Stimulated activated CD8-positive, alpha-beta memory T cell treated with anti-CD3 and anti-CD28 coated beads, Interleukin-4, amount 100 ng/mL, for 1 hour (primary cell): ENCODE measurements at places on chromosomes 7 and 10.

GRCh38 chr10:29525762-29526161 is 109.0 kb downstream of the SVIL start:
- no peak for DNase-seq

DNA sequence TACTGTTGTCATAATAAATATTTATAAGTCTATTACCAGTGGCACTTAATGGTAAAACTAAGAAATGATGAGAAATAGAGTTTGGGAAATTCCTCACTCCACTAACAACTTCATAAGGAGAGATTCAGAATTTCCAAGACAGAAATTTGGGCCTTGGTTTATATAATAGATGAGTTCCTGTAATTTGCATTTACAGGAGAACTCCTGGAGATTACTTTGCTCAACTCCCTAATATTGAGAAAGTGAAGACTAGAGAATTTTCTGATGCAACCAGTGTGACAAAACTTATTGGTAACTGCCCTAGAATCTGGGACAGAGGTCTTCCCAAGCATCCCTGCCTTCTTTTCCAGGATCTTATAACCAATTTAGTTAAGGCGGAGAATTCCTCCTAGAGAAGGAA is 49.1 kb upstream of the GSAP start:
- no peak for DNase-seq

DNA sequence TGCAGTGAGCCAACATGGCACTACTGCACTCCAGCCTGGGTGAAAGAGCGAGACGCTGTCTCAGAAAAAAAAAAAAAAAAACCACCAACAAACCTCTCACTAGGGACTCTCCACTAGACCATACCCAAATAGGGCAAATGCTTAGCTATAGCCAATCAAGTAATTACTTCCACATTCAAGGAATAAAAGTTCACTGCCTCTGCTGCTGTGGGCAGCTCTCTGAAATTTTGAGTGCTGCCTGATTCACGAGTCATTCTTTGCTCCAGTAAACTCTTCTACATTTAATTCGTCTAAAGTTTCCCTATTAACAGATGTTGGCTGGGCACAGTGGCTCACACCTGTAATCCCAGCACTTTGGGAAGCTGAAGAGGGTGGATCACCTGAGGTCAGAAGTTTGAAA is 4.7 kb upstream of the NRBF2 start:
- no peak for DNase-seq

DNA sequence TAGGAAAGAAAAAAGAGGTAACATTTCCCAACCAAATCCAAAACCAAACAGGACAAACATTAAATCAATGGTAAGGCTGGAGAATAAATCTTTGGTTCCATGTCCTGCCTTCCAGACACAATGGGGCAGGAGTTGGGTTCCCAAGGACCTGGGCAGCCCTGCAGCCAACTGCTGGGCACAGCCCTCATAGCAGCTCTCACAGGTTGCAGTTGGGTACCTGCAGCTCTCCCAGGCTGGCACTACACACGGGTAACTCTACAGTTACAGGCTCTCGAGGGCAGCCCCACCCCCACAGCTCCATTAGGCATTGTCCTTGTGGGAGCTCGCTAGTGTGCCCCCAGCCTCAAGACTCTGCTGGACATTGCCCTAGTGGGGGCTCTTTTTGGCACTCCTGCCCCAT is 7.5 kb downstream of the GRB10 start:
- no peak for DNase-seq

DNA sequence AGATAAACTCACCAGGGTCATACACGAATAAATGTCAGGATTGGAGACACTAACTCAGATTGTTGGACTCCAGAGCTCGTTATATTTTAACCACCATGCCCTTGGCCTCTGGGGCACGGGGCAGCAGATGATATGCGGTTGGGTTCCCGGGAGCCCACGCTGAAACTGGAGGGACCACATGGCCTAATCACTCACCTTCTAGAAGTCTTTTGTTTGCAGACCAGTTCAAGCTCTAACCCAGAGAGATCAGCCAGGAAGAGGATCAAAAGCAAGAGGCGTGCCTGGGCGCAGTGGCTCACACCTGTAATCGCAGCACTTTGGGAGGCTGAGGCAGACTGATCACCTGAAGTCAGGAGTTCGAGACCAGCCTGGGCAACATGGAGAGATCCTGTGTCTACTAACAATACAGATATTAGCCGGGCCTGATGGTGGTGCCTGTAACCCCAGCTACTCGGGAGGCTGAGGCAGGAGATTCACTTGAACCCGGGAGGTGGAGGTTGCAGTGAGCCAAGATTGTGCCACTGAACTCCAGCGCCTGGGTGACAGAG is 42.6 kb upstream of the ECHDC3 start:
- no peak for DNase-seq

GRCh38 chr10:70444744-70445143 is 3.3 kb upstream of the NODAL start:
- no peak for DNase-seq

- no peak for DNase-seq
Measured at GRCh38 chr7:10677668-10678232, 295.9 kb upstream of the PHF14 start.

- DNase-seq, result no peak
Measured at GRCh38 chr10:6514844-6515780, 65.0 kb downstream of the PRKCQ start.

DNA sequence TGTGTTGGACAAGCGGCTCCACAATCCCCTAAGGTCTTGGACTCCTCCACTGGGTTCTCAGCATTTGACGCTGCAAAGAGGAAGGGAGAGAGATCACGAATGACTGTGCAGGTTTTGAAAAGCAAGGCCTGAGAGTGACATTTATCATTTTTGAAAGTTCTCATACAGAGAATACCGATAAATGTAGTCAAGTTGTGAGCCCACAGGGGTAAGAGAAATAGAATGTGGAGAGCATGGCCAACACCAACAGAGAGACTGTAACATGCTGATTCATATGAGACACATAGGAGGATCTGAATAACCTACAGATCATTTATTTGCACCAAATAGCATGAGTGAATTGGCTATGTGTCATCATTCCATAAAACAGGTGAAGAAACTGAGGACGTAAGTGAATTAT is 230.5 kb upstream of the MBL2 start:
- no peak for DNase-seq

- DNase-seq, result no peak
Measured at GRCh38 chr10:100808876-100809275, 63.5 kb downstream of the PAX2 start.

DNA sequence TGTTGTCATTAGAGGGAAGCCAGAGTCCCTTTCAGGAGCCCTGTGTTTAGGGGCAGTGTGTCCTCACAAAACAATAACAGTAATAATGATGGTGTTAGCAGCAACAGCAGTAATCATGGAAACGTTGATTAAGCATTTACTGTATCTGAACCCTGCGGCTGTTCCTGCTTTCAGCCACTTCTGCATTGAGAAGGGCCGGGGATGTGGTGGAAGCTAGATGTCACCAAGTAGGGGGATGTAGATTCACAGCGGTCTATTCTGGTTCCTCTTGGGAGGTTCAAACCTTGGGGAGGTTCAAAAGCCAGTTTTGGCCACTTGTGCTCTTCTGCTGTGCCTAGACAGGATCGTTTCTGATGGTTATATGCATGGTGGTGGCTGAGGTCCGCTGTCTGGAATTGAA is 44.8 kb downstream of the PRPF18 start:
- no peak for DNase-seq

DNA sequence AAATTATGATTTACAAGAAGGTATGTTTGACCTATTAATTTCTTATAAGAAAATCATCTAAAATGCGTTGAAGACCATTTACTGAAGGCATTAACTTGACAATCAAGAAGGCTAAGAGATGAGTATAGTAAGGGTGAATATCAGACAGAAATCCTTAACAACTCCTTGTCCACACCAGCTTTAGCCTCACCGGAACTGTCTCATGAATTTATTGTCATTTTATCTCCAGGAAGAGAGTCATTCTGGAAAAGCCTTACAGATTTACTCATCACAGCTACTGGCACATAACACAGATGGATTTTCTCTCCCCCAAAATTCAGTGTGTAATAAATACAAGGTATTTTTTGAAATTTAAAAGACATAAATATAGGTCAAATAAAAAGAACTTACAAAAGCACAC is 129.4 kb upstream of the LSM8 start:
- DNase-seq, result no peak

- no peak for DNase-seq
Measured at GRCh38 chr10:8070440-8070839, 16.0 kb downstream of the GATA3 start.

DNA sequence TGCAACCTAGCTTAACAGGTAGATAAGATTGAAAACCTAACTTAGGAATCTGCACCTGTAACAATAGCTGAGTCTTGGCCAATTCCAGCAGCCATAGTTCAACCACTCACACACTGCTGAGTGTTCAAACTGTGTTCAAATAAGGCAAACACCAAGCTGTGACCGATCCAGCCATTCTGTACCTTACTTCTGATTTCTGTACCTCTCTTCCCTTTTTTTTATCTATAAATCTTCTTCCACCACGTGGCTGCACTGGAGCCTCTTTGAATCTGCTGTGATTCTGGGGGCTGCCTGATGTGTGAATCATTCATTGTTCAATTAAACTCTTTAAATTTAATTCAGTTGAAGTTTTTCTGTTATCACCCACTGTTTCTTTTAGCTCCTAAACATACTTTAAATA is 15.7 kb upstream of the FOXL3 start:
- no peak for DNase-seq

- no peak for DNase-seq
Measured at GRCh38 chr10:72121389-72121788, 33.0 kb upstream of the SPOCK2 start.

- no peak for DNase-seq
Measured at GRCh38 chr7:84251277-84251781, 56.7 kb upstream of the SEMA3A start.

- no peak for DNase-seq
Measured at GRCh38 chr10:106925191-106925590, 239.3 kb downstream of the SORCS1 start.

DNA sequence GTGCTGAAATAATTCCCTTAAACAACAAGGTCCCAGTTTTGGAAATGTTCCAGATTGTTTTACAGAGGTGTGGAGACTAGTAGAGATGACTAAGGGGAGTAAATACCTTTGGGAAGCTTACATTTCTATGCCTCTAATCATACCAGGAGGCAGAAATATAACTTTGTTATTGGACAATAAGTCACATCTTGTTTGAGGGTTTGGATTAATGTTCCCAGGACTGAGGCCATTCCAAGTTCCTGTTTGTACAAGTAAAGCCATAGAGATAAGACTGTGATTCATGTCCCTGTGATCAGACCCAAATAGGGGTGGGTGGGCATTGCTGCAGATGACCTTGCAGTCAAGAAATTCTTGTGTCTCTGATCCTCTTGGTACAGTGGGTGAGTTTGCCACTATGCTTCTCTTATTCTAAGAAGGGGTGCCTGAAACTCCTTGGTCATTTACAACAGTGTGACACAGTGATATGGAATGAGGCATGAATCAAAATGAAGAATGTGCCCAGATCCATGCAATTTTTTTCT is 508.3 kb downstream of the SORCS3 start:
- no peak for DNase-seq

- DNase-seq, result no peak
Measured at GRCh38 chr10:132292287-132293200, 15.2 kb downstream of the STK32C start.

GRCh38 chr10:44424298-44424697 is 39.4 kb upstream of the CXCL12 start:
- DNase-seq, result no peak
